ENCODE measurements at places on chromosomes 12 and 14.

DNA sequence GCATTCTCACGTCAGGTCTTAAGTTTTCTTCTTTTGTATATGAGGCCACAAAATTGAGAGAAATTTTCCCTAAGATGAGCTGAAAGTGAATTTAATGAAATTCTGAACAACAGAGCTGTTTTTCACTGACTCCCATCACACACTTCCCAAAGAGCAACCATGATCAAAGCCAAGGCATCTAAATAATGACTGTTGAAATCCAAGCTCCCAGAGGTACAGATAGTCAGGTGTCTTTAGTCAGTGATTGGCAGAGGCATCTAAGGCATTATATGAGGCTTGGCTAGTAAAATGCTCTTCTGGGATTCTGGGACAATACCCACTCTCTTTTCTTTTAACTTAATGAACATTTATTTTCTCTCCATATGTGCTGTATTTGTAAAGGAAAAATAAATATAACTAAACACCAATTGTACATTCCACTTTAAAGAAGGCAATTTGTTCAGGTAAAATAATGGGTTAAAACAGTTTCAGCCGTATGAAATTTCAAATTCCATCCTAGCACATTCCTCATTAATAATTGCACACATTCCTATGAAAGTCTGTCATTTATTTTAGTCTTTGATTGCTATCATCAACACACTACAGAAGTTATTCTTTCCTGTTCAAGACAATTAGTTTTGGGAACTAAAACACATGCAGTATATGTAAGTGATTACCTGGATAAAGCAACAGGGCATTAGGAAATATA lies 871 bp upstream of the SSTR1 start:
- no peak for DNase-seq

DNA sequence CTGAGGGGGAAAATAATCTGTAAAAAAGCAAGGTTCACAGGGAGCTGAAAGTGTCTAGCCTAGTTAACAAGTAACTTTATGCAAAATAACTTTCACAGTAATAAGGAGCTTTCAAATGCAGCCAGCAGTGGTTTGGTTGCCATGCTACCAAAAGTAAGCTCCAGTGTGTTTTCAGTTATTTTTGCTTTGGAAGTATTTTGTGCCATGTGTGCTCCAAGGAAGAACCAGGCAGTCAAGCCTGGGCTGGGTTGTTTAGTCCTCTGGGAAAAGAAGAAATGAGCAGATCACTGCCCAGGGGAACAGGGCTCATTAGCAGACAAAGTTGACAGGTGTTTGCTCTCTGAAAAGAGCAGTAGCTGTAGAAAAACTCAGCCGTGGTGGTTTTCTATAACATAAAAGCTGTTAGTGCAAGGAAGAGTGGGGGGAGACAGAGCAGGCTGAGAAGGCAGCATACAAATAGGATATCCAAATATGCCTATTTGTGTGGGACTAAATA lies 92.8 kb upstream of the TMTC2 start:
- no peak for DNase-seq

DNA sequence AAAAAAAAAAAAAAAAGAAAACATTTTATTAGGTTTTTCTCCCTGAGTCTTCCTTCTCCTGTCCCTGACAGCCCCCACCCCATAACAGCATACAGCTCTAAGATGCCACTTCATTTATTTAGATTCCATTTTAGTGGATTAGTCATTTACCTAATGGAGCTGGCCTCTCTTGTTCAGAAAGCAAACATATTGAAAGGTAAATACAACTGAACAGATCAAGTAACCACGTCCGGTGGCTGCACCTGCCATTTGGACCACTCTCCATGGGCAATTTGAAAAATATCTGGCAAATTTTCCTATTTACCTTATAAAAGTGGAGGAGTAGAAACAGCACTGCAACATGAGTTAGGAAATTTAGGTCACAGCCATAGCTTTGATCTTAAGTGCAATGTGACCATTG lies 254.6 kb downstream of the C12orf42 start:
- no peak for DNase-seq

DNA sequence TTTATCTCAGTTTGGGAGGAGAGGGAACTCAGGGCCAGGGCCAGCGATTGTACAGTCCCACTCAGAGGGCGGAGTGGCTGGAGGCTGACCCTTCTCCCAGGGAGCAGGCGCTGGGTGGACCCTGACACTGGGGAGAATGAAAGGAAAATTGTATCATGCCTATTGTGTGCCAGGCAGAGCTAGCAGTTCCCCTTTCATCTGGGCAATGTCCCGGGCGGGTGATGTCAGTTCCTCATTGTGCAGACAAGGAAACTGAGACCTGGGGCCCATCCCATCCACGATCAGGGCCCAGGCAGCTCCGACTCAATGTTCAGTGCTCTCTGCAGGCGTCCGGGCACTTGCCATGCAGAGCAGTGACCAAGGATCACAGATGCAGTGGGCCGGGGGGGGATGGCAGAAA lies 101.9 kb upstream of the RTL1 start:
- DNase-seq, result peak; percentile 27

DNA sequence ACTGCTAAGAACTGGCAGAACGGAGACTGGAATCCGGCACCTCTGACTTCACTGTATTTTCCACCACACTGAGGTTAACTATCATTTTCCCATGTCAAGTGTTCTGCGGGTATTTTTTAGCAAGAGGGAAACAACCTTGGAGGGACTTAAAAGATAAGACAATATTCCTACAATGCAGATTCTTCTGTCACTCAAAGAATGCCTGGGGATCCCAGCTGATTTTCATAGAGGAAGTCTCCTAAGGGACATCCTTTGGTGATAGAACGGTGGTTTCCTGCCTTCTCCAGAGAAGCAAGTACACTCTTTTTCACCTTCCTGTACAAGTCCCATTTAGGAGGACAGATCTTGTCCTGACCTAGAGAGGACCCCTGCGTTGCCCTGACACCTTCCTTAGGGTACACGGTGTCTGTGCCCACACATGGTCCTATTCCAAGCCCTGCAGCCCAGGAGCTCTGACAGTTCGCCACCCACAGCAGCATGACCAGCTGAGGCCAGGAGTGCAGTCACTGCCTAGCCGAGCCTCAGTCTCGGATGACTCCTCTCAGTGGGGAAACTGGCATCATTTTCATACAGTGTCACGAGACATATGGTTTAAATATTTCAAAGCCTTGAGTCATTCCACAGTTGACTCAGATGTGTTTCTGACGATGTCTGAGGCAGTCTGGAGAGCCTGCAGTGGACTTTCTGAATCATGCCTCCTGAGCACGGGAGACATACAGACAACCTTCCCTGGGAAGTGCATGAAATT lies 181.3 kb upstream of the FKBP4 start:
- DNase-seq, result no peak

DNA sequence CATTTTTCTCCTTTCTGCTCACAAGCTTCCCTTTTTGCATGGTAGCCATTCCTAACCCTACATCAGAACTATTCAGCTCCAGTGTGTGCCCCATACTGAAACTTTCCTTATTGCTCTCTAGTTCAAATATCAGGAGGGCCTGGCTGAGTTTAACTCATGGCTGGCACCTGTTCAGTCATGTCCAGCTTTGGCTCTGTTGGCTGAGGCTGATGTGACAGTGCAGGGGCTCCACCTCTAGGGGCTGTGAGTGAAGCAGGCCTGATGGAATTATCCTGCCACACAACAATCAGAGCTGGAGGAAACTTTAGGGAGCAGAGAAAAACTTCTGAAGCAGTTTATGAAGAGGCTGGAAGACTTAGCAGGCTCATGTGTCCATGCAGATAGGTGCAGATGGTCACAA lies 8.5 kb downstream of the COQ6 start:
- DNase-seq, result no peak

DNA sequence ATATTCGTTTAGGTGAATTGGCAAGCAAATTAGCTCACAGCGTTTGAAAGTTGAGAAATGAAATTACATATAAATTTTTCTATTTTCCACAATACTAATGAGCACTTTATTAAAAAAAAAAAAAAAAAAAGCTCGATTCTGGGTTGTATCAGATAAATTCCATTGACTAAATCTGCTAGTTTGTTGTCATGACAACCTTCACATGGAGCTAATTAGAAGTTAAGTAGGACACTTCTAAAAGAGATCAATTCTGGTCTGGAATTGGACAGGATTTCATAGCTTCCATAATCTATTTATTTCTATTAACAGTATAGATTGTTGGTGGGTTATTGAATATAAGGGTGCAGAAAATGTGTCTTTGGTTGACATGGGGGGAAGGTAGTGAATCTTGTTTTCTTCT lies 85.5 kb upstream of the NEDD1 start:
- DNase-seq, result no peak

- DNase-seq, result no peak
These were observed 23.1 kb upstream of the PWP1 start for GRCh38 chr12:107662484-107662883.

- DNase-seq, result no peak
These were observed 49.2 kb downstream of the SSH1 start for GRCh38 chr12:108807996-108808769.

DNA sequence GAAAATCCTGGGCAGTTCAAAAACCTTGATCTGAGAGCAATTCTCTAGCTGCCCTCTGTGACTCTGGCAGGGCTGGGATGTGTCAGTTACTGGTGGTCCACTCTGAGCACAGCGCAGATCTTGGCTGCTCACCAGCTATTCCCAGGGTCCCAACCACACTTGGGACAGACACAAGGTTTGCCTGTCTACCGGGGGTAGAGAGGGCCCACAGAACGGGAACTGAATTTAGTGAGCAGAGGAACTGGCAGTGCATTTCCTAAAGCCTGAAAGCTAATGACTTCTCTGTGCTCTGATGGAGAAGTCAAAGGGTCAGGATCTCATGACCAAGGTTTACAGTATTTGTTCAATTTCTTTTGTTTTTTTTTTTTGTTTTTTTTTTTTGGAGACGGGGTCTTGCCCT lies 2.6 kb downstream of the PDE6H start:
- peak; percentile 26 for DNase-seq

- DNase-seq, result peak; percentile 95
These were observed 7.0 kb downstream of the NIN start for GRCh38 chr14:50823762-50824636.

GRCh38 chr14:22200977-22201605 lies 387.9 kb downstream of the DAD1 start:
- DNase-seq, result peak; percentile 81

- DNase-seq, result no peak
These were observed 288.4 kb downstream of the FBXL14 start for GRCh38 chr12:1305791-1306500.

- DNase-seq, result no peak
These were observed 599 bp downstream of the PAPLN start for GRCh38 chr14:73237786-73238423.

DNA sequence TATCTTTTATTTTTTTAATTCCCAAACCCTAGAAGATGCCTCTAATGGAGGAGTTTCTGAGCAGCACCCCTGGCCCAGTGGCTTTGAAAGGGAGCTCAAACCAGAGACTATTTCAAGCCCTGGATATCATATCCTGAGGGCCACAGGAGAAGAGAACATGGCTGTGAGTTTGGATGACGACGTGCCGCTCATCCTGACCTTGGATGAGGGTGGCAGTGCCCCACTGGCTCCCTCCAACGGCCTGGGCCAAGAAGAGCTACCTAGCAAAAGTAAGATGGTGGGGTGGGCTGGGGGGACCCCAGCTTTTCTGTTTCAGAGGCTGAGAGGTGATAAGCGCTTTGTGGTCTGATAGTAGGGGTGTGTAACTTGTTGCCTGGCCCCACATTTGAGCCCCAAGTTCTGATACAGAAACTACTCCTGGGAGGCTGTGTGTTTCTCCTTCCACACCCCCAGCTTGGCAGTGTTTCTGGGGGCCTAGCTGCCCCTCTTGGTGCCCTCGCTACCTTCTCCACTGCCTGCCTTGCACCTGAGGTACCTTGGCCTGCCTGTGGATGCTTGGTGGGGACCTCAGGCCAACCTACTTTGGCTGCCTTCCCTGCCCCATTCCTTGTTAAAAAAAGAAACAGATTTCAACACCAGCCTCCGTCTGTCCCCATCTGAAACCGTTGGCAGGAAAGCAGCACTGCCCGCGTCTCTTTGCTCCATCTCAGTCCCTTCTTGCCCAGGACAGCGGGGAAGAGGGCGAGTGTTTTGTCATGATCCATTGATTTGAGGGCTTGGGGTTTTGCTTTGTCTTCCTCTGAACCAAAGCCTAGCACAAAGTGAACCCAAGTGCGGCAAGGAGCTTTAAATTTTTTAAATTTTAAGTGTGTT lies 5.7 kb downstream of the TPCN1 start:
- DNase-seq, result no peak

DNA sequence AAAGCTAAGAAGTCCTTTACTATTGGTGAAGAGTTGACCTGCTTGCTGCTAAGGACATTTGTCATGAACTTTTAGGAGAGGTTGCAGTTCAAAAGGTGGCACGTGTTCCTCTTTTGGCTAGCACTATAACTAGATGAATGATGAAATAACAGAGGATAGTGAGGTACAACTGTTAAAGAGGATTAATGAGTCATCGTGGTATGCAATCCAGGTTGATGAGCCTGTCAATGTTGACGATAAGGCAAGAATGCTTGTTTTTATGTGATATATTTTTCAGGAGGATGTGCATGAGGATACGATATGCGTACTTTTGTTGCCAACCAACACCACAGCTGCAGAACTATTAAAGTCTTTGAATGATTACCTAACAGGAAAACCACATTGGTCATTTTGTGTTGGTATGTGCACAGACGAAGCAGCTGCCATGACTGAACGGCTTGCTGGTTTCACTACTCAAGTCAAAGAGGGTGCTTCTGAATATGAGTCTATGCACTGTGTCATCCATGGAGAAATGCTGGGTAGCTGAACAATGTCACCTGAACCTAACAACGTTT lies 10.6 kb downstream of the CEP128 start:
- DNase-seq, result peak; percentile 78

DNA sequence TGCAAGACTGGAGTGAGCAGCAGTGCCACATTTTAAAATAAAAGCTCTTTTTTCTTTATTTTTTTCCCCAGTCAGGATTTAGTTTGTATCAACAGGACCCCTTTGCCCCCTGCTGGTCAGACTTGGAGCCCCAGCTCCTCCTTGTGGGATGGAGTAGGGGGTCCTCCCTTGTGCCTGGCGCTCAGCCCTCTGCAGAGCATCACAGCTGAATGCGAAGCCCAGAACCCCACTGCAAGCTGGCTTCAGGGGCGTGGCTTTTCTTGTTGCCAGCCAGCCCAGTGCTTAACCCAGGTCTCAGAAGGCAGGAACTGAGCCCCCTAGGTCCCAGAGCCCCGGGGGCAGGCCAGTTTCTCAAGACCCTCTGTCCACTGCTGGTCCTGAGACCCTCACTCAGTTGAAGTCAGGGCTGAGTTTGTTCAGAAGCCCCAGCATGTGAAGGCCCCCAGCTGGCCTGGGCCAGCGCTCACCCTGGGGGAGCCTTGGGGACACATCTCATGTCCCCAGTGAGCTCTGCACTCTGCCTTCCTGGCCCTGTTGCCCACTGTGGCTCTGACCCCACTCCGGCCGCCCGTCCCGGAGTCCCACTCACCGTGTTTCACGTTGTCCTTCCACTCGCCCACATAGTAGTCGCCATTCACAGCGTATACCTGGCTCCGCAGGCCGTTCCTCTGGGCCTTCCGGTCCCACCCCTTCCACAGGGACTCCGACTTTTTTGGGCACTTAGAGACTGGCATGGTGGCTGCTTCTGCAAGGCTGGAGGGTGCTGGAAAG lies 519 bp downstream of the MORN3 start:
- peak; percentile 78 for DNase-seq

DNA sequence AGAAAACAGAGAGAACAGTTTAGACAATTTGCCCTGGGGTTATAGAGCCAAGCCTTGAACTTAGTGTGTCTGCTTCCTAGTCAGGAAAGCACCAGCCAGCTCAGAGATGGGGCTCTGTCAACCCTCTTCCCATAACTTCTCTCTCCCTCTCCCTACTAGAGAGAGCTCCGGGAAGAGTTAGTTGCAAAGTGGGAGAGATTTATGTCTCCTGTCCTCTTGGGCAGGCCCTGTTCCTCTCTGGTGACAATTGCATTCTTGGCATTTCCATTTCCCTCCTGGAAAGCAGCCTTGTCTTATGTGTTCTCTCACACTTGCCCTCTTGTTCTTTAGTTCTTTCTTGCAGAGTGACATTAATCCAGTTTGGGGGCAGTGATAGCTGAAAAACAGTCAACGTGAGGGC lies 42.1 kb upstream of the TUNAR start:
- no peak for DNase-seq

Measured in Karpas-422 (cell line).